ENCODE measurements at places on chromosomes 4 and X.

DNA sequence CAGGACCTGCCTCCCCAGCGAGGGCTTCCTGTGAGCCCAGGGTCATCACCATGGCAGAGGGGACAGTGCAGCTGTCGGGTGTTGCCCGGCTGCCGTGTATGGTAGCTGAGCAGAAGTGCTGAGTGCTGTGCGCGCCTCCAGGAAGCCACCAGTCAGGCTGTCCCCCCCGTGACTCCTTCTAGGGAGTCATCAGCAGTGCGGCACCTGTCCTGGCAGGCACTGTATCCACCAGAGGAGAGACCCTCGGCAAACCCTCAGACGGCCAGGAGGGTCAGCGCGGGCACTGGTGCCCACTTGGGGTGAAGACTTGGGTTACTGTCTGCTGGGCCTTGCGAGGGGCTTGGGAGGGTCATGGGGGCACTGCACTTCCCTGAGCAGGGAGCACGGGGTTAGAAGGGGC lies 8.4 kb downstream of the UVSSA start:
- no peak for DNase-seq

DNA sequence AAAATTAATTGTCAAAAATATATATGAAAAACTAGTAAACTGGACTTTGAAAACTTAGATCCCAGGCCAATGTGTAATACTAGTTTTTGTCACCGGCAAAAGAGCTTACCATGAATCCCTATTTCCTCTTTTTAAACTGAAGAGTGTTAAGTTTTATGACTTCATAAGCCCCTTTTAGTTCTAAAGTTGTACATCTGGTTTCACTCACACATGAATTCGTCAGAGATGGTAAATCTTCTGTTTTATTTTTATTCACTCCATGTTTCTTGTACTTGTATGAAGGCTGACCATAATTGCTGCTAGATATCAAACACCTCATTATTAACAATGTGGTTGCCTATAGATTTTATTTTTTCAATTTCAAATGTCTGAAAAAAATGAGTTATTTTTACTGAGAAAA lies 827.9 kb downstream of the PCDH7 start:
- no peak for DNase-seq

DNA sequence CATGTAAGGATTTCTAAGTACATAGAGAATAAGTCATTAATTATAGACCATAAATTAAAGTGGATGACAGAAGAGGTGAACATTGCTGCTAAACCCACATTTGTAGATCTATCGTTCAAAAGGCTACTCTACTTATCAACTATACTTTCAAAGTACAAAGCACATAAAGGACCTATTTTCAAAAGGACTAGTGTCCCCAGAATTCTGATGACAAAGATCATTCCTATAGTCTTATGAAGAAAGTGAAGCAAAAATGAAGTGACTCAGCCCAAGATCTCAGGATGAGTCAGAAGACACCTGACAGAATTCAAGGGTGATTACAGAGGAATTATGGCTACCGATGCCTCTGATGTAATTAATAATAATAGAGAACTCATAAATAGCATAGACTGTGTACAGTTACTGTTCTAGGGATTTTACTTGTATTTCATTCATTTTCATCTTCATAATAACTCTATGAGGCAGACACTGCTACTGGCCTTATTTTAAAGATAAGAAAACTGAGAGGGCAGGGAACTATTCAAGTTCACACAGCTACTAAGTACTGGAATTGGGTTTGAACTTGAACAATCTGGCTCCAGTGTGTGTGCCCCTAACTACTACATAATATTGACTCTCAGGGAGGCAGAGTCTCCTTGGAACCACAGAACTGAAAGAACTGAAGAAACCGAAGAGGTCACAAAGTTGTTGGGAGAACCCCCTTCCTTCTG lies 17.1 kb downstream of the USP46 start:
- DNase-seq = no peak

GRCh38 chr4:5845035-5845905 lies 47.6 kb downstream of the CRMP1 start:
- DNase-seq = no peak

- no peak for DNase-seq
Measured at GRCh38 chr4:3851211-3851610, 85.0 kb downstream of the ADRA2C start.

- no peak for DNase-seq
Measured at GRCh38 chr4:119229908-119230687, 17.6 kb downstream of the USP53 start.

GRCh38 chr4:151930372-151930771 lies 169.6 kb upstream of the GATB start:
- no peak for DNase-seq

GRCh38 chr4:172601195-172601594 lies 567.4 kb upstream of the GALNT7 start:
- DNase-seq = no peak

DNA sequence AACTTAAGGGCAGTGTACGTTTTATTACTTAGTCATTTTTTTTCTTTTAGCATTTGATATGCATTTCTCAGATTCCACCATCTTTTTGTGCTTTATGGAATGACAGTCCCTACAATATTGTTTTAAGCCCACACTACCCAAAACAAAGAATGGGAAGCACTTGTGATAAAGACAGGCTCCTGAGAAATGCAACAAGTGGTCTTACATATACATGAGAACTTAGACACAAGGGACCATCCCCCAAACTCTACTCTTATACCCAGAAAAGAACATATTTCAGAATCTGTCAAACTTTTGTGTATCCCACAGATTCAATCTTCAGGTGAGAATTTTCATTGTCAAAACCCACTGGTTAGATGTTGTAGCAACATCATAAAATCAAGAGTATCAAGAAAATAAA lies 491.1 kb downstream of the AFF2 start:
- no peak for DNase-seq

DNA sequence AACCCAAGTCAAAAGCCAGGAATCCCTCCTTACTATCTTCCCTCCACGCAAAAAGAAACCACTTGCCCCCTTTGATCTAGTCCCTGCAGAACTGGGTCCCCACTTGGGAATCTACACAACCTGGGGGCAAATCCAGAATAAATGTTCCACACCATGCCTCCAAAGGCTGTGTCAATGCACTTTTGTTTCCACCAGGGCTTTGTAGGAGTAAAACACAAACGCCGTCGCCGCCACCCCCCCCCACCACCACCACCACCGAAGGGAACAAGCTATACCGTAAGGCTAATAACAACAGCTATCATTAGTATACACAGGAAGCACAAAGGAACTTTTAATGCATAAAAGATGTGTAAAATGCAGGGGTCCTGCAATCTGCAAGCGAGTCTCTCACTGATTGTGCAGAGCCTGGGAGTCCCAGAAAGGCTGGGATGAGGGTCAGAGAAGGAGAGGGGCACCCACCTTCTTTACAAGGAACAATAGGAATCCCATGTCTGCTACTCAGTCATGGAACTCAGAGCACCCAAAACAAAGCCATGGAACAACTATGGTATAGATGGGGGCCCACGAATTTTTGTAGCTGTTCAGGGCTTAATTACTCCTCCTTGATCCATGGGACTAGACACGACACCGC lies 13.2 kb downstream of the BCOR start:
- no peak for DNase-seq

- DNase-seq = no peak
Measured at GRCh38 chr4:80913381-80913780, 117.1 kb upstream of the BMP3 start.
